ENCODE measurements at places on chromosomes 2 and 18.

DNA sequence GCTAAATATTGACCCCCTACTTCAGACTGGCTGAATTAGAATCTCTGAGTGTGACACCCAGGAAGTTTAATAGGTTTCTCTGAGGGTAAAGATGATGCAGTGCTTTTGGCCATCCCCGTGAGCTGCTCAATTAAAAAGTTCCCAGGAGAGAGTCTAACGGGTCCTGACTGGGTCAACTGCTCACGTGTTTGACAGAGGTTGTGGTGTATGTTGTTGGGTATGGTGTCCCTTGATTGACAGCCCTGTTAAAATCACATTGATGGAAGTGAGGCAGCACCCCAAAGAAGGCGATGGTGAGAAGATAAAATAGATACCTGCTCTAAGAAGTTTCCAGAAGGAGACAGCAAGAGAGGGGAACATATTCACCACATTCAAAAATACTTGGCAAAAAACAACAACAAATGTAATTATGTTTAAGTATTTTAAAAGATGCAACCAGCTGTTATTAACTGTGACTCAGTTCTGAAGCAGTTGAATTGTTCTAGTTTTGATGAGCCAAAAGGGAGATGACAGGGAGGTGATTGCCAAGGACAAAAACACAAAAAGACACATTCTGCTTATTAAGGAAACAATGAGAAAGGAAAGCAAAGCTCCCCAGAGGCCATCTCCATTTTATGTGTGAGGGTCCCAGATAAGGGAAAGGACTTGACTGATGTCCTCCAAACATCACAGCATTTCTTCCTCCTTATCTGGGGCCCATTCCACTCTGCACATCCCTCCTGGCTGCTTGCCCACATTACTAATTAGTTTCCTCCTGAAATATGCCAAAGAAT lies 11.5 kb upstream of the GMCL1 start:
- H3K4me3 ChIP-seq = no peak overlapping the region
- no peak overlapping the region for H3K27ac ChIP-seq
- H3K27me3 ChIP-seq = no peaks in the 10 kb centered on the region

DNA sequence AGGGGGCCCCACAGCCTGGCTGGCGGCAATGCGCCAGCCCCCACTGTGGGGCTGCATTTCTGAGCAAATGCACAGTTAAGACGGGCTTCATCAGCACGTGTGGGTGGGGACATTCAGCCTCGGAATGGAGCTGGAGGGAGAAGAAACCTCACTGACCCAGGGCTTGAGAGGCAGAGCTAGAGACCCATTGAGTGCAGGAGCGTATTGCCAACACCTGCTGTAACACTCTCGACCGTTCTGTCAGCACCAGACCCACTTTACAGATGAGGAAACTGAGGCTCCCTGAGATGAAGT lies 200.9 kb upstream of the RAB6C start:
- no peak overlapping the region for H3K27ac ChIP-seq
- no peak for DNase-seq
- H3K27me3 ChIP-seq = peaks cover 3% of the 10 kb centered on the region
- H3K4me1 ChIP-seq = no peaks in the 10 kb centered on the region

- no peaks in the 10 kb centered on the region for H3K36me3 ChIP-seq
These were observed 129.7 kb upstream of the OSR1 start for GRCh38 chr2:19488009-19488691.

- H3K4me1 ChIP-seq = peaks cover 8% of the 10 kb centered on the region
- H3K27me3 ChIP-seq = peaks cover 9% of the 10 kb centered on the region
- no peak overlapping the region for H3K27ac ChIP-seq
These were observed 53.5 kb upstream of the TGFA start for GRCh38 chr2:70607121-70607561.

GRCh38 chr2:169838743-169839489 lies 11.7 kb downstream of the UBR3 start:
- H3K36me3 ChIP-seq = peaks cover 17% of the 10 kb centered on the region
- no peak for DNase-seq
- peaks cover 72% of the 10 kb centered on the region for H3K4me1 ChIP-seq
- H3K27me3 ChIP-seq = no peaks in the 10 kb centered on the region
- no peak overlapping the region for H3K4me3 ChIP-seq

- no peak overlapping the region for H3K27ac ChIP-seq
- H3K4me1 ChIP-seq = no peaks in the 10 kb centered on the region
- H3K27me3 ChIP-seq = peaks cover 4% of the 10 kb centered on the region
- no peak overlapping the region for H3K4me3 ChIP-seq
- DNase-seq = no peak
These were observed 30.6 kb downstream of the SPTBN1 start for GRCh38 chr2:54486766-54487165.

- no peak overlapping the region for H3K4me3 ChIP-seq
- no peak for DNase-seq
- peaks cover 27% of the 10 kb centered on the region for H3K27me3 ChIP-seq
These were observed 99.4 kb upstream of the PKDCC start for GRCh38 chr2:41948397-41948763.

DNA sequence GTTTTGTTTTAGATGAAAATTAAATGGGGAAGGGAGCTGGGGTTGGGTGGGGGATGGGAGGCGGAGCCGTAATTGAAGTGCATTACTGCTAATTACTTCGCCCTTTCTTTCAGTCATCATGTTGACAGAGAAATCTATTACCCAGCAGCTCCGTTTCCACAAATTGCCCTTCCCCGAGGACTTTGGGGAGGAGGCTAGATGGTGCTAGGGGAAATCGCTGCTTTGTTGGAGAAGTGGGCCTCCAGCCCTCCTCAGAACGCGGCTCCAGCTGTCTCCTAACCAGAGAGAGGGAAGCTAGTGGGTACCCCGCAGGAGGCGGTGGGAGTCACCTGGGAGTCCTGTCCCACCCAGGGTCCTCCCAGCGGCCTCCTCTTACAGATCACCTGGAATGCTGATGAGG lies 130.9 kb upstream of the MYCN start:
- H3K27me3 ChIP-seq = peaks cover 2% of the 10 kb centered on the region
- H3K36me3 ChIP-seq = no peaks in the 10 kb centered on the region
- H3K4me1 ChIP-seq = no peaks in the 10 kb centered on the region

GRCh38 chr18:51153659-51154371 lies 43.7 kb downstream of the MEX3C start:
- H3K27me3 ChIP-seq = no peaks in the 10 kb centered on the region
- peak overlapping the region; percentile 95 for H3K27ac ChIP-seq
- H3K4me3 ChIP-seq = peak overlapping the region; percentile 89

GRCh38 chr2:207836521-207837133 lies 66.9 kb upstream of the FZD5 start:
- H3K27ac ChIP-seq = no peak overlapping the region
- no peaks in the 10 kb centered on the region for H3K36me3 ChIP-seq
- H3K4me3 ChIP-seq = no peak overlapping the region

DNA sequence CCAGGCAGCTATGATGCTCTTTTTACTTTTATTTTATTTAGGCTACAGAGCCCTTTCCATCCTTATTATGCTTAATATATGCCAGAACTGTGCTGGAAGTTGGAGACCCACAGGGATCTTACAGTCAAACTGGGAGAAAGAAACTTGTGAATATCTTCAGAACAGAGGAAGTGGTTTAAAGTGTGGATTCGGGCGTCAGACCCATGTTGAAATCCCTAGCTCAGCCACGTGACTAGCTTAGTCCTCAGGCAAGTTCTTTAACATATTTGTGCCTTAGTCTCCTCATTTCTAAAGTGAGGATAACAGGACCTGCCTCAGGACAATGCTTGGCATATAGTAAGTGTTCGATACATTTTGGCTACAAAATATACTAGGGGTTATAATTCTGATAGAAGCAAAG lies 59.1 kb downstream of the MAP3K20 start:
- H3K36me3 ChIP-seq = no peaks in the 10 kb centered on the region
- H3K4me3 ChIP-seq = no peak overlapping the region
- peaks cover 28% of the 10 kb centered on the region for H3K4me1 ChIP-seq
- peaks cover 12% of the 10 kb centered on the region for H3K27me3 ChIP-seq
- H3K27ac ChIP-seq = no peak overlapping the region

DNA sequence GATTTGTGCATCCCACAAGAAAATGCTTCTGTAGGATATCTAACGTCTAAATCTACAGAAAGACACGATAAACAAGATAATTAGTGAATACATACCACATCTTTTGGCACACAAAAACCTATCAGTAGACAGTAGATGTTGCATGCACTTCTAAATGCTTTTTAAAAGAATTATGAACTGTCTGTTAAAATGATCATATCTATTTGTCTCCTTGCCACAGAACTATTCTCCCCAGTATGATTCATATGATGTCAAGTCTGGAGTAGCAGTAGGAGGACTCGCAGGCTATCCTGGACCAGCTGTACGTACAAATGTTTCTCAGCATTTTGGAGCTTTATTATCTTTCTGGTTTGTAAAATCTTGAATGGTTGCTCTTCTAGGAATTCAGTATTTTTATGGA lies 12.7 kb downstream of the COL3A1 start:
- DNase-seq = no peak
- no peak overlapping the region for H3K27ac ChIP-seq
- H3K4me3 ChIP-seq = no peak overlapping the region
- H3K36me3 ChIP-seq = no peaks in the 10 kb centered on the region
- H3K4me1 ChIP-seq = no peaks in the 10 kb centered on the region
- H3K27me3 ChIP-seq = no peaks in the 10 kb centered on the region

- H3K27me3 ChIP-seq = peaks cover 1% of the 10 kb centered on the region
- H3K36me3 ChIP-seq = no peaks in the 10 kb centered on the region
- no peaks in the 10 kb centered on the region for H3K4me1 ChIP-seq
- no peak overlapping the region for H3K4me3 ChIP-seq
These were observed 139.2 kb upstream of the XPO1 start for GRCh38 chr2:61677306-61677705.

GRCh38 chr18:22254088-22254487 lies 84.7 kb downstream of the GATA6 start:
- H3K27me3 ChIP-seq = no peaks in the 10 kb centered on the region
- H3K4me3 ChIP-seq = no peak overlapping the region
- DNase-seq = no peak
- H3K4me1 ChIP-seq = peaks cover 8% of the 10 kb centered on the region
- no peaks in the 10 kb centered on the region for H3K36me3 ChIP-seq
- H3K27ac ChIP-seq = no peak overlapping the region

DNA sequence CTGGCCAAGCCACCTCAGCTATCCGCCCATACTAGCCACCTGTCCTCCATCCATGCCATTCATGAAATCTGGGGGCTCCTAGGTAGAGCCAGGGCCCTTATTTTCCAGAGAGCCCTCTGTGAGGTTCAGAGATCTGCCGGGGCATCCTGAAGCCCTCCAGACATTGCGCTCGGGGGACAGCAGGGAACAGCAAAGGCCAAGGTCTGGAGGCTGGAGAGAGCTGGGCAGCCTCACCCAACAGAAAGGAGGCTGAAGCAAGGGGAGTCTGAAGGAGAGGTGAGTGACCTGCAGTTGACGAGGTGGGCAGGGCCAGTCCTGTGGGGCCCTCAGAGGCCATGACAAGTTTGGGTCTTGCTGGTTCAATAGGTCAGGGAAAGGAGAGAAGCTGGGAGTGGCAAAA lies 8.6 kb upstream of the DES start:
- no peak overlapping the region for H3K27ac ChIP-seq
- DNase-seq = no peak
- H3K27me3 ChIP-seq = peaks cover 26% of the 10 kb centered on the region
- H3K4me1 ChIP-seq = no peaks in the 10 kb centered on the region

- DNase-seq = no peak
- H3K27me3 ChIP-seq = no peaks in the 10 kb centered on the region
- no peak overlapping the region for H3K4me3 ChIP-seq
These were observed 18.6 kb downstream of the EHBP1 start for GRCh38 chr2:62724106-62724505.

DNA sequence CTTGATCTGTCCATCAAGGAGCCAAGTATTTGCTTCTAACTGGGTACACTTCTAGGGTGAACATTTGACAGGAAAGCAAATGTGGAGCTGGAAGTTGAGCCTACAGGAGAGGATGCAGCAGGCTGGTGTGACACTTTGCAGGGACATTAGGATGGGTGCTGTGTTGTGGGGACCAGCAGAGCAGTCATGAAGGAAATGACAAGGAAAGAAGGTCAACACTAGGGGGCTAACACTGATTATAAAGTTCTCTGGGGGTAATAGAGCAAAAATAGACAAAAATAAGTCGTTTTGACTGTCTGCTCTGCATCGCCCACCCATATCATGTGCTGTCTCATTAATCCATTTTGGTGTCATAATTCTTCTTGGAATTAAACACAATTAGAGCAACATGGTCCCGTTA lies 652.4 kb downstream of the STK39 start:
- no peak for DNase-seq
- H3K4me3 ChIP-seq = no peak overlapping the region
- H3K27ac ChIP-seq = no peak overlapping the region
- H3K27me3 ChIP-seq = no peaks in the 10 kb centered on the region

DNA sequence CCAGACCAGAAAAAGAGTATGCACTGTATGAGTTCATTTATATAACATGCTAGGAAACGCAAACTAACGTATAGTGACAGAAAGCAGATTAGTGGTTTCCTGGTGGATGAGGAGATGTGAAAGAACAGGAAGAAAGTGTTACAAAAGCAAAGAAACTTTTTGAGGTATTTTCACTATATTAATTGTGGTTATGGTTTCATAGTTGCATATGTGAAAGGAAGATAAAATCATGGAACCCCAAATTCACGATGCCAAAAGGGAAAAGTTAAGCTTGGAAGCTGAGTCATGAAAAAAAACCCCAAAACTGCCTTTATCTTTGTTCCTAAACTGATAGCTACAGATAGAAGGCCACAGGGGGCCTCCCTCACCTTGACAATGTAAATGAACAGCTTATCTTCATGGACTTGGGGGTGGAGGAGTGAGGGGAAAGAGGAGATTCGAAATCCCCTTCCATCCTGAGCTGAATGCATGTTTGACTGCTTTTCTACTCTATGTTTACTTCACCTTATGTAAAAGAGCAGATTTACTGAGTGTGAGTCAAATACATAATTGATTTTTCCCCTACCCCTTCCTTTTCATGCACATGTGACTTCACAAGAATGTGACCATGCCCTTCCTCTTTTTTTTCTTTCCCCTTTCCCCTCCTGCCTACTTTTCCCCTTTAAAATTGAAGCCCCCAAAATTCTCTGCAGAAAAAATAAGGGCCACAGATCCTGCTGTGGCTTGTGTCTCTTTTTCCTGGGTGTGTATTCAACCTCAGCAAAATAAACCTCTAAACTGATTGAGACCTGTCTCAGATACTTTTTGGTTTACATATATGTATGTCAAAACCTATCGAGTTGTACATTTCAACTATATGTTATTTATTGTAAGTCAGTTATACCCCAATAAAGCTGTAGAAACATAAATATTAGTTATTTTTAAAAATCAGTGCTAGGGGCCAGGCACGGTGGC lies 100.1 kb upstream of the TLK1 start:
- no peaks in the 10 kb centered on the region for H3K36me3 ChIP-seq
- peak overlapping the region; percentile 52 for H3K27ac ChIP-seq
- H3K4me3 ChIP-seq = no peak overlapping the region
- peaks cover 19% of the 10 kb centered on the region for H3K4me1 ChIP-seq
- H3K27me3 ChIP-seq = no peaks in the 10 kb centered on the region

GRCh38 chr2:133452583-133452982 lies 115.7 kb downstream of the NCKAP5 start:
- H3K36me3 ChIP-seq = no peaks in the 10 kb centered on the region
- DNase-seq = no peak
- H3K4me1 ChIP-seq = no peaks in the 10 kb centered on the region
- no peaks in the 10 kb centered on the region for H3K27me3 ChIP-seq
- no peak overlapping the region for H3K27ac ChIP-seq
